ENCODE measurements at places on chromosomes 5 and 9.

DNA sequence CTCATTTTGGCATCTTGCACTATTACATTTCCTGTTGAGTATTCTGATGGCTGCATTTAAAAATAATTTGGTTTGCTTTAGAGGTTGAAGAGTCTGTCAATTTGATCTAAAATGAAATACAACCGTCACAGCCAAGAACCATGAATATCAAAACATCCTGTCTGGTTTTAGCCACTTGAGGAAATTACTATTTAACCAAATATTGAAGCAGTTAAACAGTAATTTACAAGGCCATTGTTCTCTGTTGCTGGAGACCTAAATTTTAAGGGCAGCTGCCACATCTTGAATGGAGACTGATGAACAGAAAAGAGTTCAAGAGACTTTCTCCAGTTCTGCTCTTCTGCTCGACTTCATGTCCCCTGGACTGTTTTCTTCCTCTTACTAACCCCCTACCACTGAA lies 549.4 kb downstream of the LRRC70 start:
- no peak for DNase-seq

GRCh38 chr5:111070272-111071134 lies 1.0 kb upstream of the TSLP start:
- no peak for DNase-seq

DNA sequence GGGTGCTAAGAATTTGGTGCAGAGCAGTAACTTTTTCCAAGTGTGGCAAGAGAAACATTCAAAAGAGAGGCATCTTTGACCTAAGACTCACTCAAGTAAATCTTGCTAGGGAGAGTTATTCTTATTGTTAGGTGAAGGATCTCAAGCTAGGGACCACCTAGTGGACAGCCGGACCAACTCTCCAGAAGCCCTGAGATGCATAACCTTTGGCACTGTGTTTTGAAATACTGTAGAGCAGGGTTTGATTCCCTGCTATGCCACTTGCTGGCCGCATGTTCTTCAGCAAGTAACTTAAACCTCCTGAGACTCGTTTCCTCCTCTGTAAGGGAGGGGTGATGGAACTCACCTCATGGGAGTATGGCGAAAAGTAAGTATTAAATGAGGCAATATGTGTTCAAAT lies 336.1 kb upstream of the ADAMTSL1 start:
- DNase-seq = no peak

- DNase-seq = no peak
Measured at GRCh38 chr9:129328355-129329042, 150.4 kb upstream of the IER5L start.

DNA sequence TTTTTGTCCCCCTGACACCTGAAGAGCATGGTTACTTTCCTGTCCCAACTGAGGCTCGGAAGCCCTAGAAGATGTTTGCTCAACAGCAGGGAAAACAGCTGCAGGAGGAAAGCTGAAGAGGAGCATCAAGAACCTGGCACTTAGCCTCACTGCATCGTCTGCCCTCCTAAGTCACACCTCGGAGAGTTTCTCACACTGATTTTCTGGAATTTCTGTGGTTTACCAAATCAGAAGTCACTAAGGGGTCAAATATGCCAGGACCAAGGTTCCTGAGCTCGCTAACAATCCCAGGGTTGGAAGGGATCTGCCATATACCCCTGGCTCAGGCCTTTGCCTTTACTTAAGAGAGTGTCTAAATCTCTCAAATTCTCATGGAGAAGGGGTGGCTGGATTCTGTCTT lies 5.3 kb downstream of the IL12B start:
- DNase-seq = no peak

DNA sequence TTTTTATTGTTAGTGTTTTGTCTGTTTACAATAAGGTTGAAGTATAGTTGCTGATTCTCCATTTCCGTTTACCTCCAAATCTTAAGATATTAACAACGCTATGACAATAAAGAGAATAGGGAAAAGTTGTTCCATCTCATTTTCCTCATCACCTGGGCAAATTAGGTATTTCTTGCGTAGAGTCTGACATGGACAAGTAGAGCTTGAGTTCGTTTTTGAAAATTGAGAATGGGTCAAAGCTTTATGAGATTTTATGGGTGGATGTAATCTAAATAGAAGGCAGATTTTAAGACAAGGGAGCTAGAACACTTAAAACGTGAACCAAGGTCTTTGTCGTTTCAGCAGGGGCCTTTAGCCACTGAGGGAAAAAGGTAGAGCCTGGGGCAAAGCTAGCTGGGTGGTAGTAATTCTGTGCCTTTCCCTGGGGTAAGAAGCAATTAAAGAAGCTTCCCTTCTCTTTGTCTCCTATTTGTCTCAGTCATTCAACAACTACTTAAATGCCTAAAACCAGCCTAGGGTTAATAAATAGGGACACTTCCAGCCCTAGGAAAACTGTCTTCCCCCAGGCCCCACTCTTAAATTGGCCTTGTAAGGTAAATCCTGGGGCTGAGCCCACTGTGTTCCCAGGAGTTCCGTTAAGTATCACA lies 551 bp upstream of the CAAP1 start:
- DNase-seq = no peak

DNA sequence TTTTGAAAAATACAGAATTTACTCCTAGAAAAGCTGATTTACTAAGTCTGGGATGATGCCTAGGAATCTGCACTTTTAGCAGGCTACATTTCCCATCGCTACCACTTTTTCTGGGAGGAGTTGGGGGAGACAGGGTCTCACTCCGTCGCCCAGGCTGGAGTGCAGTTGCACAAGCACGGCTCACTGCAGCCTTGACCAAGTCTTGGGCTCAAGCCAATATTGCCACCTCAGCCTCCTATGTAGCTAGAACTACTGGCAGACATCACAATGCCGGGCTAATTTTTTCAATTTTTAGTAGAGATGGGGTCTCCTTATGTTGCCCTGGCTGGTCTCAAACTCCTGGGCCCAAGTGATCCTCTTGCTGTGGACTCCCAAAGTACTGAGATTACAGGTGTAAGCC lies 85.9 kb downstream of the NR6A1 start:
- DNase-seq = no peak

DNA sequence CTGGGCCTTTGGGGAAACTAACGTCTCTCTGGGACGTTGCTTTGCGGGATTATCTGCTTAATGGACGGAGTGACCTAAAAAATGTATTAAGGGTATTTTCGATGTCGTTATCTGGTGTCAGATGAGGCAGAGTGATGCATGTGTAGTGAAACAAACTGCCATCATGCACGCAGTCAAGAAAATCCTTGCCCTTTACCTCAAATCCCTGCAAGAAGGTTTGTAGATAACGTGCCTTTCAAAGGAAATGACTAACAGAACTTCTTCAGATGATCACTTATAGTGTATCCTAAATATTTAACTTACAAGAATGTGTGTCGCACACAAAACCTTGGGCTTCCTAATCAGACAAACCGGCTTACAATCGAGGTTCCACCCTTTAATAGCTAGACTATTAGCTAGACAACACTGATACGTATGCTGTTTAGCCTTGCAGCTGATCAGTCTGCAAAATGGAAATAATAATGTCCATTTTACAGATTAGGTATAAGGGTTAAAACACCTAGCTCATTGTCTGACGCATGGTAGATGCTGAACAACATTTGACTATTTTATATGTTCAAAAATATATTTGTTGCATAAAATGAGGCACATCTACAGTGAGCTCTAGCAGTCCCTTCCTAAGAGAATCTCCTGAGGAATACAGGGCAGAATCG lies 541 bp upstream of the TBCA start:
- no peak for DNase-seq

GRCh38 chr9:90793729-90794128 lies 7.9 kb upstream of the SYK start:
- no peak for DNase-seq

GRCh38 chr5:134944630-134945029 lies 23.1 kb upstream of the CATSPER3 start:
- no peak for DNase-seq

- peak; percentile 34 for DNase-seq
Measured at GRCh38 chr5:171647043-171647903, 138.3 kb upstream of the SMIM23 start.

- no peak for DNase-seq
Measured at GRCh38 chr9:129576546-129577543, 44.1 kb downstream of the C9orf50 start.

GRCh38 chr9:84819491-84819991 lies 150.0 kb downstream of the NTRK2 start:
- DNase-seq = no peak

- no peak for DNase-seq
Measured at GRCh38 chr5:98773214-98773463, 324 bp upstream of the RGMB start.

DNA sequence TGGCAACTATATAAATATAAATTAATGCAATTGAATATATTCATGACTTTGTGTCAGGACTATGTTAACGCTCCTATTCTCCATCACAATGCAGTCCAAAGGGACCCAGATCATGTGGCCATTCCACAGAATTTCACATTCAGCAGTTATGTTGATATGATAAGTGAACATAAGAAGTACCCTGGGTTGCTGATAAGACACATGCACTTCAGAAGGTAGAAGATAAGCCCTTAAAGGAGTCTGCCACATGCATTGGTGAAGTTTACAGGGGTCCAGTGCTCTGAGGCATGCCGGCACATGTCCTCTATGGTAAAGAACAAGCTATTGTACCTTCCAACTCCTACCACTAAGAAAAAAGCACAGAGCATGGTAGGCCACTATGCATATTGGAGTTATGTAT lies 76.4 kb downstream of the PHAX start:
- DNase-seq = no peak

GRCh38 chr9:137604345-137605086 lies 970 bp upstream of the ARRDC1 start:
- DNase-seq = no peak

- DNase-seq = no peak
Measured at GRCh38 chr9:101977614-101978210, 239.3 kb upstream of the GRIN3A start.

DNA sequence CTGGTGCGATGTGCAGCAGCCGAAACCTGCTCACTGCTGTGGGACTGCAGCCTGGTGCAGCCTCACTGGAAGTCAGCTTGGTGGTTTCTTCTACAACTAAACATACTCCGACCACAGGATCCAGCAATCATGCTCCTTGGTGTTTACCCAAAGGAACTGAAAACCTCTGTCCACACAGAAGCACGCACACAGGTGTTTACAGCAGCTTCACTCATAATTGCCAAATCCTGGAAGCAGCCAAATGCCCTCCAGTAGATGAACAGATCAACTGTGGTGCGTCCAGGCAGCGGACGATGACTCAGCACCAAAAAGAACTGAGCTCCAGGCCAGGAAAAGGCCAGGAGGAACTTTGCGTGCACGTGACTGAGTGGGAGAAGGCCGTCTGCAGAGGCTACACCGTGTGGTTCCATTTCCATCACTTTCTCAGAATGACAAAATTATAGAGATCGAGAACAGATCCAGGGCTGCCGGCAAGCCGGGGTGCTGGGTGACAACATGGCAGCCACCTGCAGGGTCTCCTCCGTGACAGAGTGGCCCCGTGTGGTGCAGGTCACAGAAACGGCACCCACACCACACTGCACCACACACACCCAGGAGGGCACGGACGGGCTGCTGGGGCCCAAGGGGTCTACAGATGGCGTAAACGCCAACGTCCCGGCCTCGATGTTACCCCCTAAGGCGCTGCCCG lies 23.1 kb upstream of the NSMF start:
- DNase-seq = no peak

GRCh38 chr5:75465480-75465879 lies 45.9 kb downstream of the CERT1 start:
- no peak for DNase-seq

DNA sequence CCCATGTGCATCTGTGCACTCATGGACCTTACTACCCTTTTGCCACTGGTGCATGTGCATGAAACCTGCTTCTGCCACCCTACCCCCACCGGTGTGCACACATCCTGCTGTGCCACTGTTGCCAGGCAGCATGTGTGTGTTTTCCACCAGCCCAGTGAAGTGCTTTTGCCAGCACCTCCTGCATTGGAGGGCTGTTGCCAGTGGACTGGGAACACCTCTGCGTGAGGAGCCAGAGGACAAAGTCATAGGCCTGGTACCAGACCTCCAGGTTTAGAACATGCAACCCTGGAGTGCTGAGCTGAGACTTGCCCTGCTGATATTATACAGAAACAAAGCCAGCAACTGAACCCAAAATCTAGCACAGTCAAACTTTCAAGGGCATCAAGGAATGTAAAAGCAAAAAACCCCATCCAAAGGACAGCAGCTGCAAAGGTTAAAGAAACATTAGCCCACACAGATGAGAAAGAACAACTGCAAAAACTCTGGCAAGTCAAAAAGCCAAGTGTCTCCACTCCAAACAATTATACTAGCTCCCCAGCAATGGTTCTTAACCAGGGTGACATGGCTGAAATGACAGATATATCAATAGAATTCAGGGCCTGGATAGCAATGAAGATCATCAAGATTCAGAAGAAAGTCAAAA lies 70.6 kb upstream of the PTPN3 start:
- DNase-seq = no peak

DNA sequence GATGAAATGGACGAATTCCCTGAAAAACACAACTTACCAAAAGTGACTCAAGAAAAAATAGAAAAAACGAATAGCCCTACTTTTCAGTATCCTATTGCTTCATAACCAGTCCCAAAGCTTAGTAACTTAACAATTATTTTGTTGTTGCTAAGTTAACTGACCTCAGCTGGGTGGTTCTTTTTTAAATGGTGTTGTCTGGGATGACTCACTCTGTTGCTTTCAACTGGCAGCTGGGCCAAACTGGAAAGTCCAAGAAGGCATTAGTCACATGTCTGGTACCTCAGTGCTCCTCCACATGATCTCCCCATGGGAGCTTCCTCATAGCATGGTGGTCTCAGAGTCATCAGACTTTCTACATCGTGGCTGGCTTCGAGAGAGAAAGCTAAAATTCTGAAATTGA lies 47.8 kb upstream of the ADAMTS2 start:
- no peak for DNase-seq

GRCh38 chr9:116327701-116328405 lies 174.3 kb downstream of the PAPPA start:
- no peak for DNase-seq

- no peak for DNase-seq
Measured at GRCh38 chr9:3736161-3736560, 210.4 kb upstream of the RFX3 start.

- no peak for DNase-seq
Measured at GRCh38 chr5:169165052-169165451, 135.9 kb downstream of the SLIT3 start.

DNA sequence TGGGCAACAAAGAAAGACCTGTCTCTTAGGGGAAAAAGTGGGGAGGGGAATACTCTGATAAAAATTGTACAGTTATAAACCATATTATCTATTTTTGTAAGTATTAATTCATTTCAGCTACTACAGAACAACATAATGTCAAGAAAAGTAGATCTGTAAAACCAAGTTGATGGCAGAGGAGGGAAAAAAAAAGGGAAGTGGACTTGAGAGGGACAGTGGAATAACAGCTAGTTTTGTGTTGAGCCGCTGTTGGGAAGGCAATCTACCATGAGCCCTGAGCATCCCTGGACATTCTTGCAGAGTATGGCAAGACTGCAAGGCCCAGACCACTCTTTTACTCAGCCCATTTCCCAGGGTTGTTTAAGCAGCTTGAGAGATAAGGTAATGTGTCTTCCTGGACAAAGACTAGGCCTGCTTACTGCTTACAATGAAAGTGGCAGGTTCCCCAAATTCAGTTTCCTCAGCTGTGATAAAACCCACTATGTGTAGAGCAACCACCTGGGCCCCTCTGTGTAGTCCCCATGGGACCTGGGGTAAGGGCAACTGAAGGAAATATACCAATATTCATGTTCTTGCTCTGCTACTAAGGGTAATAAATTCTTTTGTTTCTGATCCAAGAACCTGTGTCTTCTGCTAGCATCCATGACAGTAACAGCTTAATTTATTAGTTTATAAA lies 25.0 kb downstream of the CEP120 start:
- DNase-seq = no peak

GRCh38 chr5:132138260-132138659 lies 64.7 kb downstream of the CSF2 start:
- no peak for DNase-seq

- no peak for DNase-seq
Measured at GRCh38 chr5:15634591-15635288, 134.8 kb downstream of the FBXL7 start.
